ENCODE measurements at places on chromosomes 2 and 18.

DNA sequence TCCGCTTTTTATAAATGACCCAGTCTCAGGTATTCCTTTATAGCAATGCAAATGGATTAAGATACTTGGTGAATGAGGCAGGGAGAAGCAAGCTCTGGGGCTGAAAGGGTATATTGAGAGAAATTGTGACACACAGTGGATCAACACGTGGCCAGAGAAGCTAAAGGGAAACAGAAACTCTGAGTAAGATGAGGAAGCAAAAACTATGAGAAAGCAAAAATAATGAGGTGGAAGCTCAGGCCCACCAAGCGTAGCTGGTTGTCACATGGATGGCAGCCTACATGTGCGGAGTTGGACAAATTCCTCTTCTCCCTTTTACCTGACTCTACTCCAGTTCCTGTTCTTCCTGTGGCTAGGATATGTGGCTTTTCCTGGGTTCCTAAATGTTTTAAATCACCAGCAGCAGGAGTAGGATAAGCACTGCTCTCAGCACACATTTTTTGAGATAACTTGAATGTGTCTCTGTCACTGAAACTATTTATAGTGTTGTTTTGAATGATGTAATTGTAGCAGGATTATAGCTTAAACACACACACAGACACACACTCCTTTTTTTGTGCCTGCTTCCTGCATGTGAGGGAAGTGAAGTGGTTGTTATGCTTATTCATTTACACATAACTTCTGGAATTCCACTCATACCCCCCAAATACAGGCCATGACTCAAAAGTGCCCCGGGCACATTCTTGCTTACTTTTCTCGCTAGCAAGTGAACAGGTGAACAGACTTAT lies 30.1 kb upstream of the EPC2 start:
- no peak for DNase-seq

GRCh38 chr2:57894381-57894780 lies 152.2 kb upstream of the VRK2 start:
- DNase-seq = no peak

GRCh38 chr2:2173633-2174032 lies 157.4 kb downstream of the MYT1L start:
- no peak for DNase-seq

DNA sequence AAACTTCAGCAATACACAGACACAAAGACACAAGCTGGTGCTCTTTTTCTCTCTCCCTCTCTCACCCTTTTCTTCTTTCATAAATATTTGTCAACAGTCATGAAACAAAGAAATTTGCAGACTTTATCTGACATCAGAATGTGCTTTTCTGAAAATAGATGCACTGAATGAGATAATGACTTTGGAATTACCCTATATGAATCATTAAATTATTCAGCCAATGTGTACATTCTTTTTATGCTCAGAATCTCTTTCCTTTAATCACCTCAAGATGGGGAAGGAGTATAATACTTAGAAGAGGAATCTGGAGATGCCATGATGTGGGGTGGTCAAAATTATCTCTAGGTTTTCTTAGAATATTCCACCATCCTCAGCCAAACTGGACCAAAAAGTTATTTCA lies 289.9 kb downstream of the LRRTM1 start:
- DNase-seq = no peak

DNA sequence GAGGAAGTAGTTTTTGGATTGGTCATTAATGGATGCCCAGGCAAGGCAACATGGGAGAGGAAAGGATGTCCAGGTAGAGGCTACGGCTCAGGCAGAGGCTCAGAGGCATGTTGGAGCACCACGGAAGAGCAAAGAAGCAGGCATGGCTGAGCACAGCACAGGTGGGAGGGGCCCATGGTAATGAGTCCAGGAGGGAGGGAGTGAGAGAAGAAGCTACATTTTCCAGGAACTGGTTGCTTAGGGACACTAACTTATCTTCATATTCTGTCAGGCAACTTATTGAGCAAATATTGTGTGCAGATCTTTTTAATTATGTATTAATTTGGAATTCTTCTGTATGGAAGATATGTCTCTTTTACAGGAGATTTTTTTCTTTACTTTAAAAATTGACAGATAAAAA lies 42.2 kb downstream of the ARHGEF4 start:
- DNase-seq = no peak

GRCh38 chr2:169039702-169040101 lies 8.6 kb upstream of the ABCB11 start:
- DNase-seq = no peak

DNA sequence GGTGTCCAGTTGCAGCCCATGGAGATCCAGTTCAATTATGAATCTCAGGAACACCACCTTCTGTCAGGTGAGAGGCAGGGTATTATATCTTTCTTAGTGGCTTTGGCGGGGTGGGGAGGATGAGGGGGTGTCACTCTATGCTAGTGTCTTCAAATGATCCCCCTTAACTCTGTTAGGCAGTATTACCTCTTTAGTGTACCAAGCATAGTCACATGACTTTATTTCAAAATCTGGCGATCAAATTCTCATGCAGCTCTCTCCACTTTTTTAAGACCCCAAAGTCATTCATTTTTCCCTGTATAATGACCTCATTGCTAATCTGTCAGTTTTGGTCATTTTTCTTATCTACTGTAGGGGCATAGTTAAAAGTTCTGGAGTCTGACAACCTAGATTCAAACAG lies 1.1 kb upstream of the ZSCAN30 start:
- no peak for DNase-seq

DNA sequence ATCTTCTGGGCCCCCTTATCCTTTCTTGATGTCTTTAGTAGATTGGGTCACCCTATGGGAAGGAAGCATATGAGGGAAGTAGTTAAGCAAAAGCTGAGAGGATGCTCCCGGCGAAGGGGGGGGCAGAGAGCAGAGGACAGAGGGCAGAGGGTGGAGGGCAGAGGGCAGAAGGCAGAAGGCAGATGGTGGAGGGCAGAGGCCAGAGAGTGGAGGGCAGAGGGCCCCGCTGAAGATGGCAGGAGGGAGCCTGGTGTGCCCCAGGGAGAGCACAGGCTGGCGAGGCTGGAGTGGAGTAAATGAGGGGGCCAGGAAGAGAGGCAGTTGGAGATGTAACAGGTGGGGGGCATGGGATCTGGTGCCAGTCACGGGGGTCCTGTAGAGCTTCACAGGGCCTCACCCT lies 7.0 kb downstream of the MLPH start:
- no peak for DNase-seq

DNA sequence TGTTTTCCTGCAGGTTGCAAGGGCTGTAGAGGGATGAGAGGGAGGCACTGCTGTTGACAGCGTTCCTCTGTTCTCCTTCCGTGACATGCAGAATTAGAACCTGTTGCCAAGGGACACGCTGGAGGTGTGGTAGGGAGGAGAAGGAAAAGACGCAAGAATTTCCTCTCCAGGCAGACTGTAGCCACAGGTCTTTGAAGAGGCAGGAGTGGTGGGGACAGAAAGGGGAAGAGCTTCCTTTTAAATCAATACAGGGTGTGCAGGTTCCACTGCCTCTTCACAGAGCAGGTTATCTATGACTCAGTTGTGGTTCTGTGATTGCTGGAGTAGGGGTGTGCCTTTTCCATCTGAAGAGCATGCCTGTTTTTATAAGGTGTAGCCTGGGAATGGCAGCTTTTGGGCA lies 133.0 kb downstream of the WDSUB1 start:
- DNase-seq = no peak

DNA sequence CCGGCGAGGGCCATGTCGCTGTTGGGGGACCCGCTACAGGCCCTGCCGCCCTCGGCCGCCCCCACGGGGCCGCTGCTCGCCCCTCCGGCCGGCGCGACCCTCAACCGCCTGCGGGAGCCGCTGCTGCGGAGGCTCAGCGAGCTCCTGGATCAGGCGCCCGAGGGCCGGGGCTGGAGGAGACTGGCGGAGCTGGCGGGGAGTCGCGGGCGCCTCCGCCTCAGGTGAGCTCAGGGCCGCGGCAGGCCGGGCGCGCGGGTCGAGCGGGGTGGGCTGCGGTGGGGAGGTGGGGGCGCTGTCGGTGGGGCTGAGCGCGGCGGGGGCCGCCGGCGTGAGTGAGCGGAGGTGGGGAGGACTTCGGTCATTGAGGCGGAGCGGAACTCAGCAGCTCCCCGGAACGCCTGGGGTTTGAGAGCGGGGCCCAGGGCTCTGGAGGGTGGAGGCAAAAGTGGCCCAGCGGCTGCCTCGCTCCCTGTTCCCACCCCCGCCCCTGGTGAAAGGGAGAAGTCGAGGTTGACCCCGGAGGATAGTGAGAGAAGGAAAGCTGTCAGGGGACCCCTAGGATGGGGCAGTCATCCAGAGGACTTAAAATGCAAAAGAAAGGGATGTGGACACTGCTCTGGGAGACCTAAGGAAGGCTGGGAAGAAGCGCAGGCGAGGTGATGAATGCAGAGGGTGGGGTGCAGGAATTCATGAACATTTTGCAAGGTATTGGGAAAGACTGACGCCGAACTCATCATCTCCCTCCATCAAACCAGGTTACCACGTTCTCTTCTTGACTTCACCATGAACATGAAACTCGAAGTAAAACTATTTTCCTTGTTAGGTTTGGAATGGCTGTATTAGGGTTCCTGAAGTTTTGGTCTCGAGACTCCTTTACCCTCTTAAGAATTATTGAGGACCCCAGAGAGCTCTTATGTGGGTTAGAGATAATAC lies 633 bp downstream of the MALT1 start:
- peak; percentile 36 for DNase-seq

DNA sequence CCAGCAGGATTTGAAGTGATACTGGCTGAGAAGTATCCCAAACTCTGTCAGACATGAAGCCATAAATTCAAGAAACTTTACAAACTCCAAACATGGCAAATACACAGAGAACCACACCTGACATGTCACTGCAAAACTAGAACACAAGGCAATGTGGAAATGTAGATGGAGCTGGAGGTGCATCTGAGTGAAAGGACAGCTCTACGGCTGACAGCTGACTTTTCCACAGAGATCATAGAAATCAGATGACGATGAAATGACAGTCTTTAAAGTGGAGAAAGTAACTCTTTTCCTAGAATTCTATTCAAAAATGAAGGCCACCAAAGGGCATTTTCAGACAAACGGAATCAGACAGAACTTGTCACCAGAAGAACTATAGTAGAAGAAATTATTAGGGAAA lies 97.5 kb downstream of the LDLRAD4 start:
- DNase-seq = no peak

DNA sequence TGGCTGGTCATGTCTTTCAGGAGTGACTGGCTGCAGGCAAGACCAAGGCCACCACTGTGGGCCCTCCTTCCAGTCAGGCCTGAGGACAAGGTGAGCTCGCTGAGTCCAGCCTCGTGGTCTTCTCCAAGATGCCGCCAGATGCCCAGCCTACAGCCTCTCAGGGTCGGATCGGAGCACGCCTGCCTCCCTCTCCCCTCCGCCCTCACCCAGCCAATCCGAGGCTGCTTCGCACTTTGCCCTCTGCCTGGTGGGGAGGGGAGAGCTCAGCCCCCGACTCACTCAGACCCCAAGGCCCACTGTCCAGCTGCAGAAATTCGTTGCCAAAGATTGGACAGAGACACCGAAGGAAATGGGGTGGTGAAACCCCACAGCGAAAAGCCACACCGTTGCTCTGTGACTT lies 33.1 kb downstream of the ATOH8 start:
- DNase-seq = no peak

Measured in activated T-cell treated with anti-CD3 and anti-CD28 coated beads, Interleukin-2, amount 50 U/mL, for 4 hours (primary cell).